Mesothelial cell of epicardium (in vitro differentiated cells): ENCODE measurements at places on chromosomes 1 and 21. TPM values are rescaled to one million over a fixed set of nuclear protein-coding genes. Genes with fewer than 3 reads are reported as not detected.

DNA sequence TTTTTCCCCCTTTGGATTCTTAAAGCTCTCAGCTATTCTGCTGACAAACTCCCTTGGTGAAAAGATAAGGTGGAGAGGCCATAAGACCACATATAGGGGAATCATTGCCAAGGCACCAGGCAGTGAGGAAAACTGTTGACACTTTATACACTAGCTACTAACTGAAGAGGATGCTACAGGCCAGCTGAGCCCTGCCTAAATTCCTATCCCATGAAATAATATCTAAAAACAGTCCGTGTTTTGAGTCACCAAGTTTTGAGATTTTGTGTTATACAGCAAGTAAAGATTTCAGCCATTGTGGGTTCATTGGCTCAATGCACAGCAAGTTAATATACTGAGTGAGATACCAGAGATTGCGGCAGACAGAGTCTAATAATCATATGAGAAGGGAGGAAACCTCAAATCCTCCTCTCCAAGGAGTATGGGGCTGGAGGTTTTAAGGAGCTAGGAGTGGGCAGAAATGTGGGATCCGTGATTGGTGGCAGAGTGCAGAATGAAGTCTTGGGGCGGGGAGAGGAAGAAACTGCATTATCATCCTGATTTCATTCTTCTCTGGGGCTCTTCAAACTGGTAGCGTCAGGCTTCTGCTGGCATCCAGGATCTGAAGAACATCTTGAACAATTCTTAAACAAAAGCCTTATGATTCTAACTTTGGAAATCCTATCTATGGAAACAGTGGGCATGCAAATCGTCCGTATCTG is 9.2 kb downstream of the CLDN8 start:
- no peak overlapping the region for H3K27ac ChIP-seq
- H3K4me3 ChIP-seq, result no peak overlapping the region
- H3K36me3 ChIP-seq, result no peaks in the 10 kb centered on the region
- H3K4me1 ChIP-seq, result peaks cover 3% of the 10 kb centered on the region
- no peak for DNase-seq

The OR6F1 gene
- not detected in 3 replicates for total RNA-seq

- H3K4me3 ChIP-seq, result no peak overlapping the region
- DNase-seq, result no peak
- no peaks in the 10 kb centered on the region for H3K4me1 ChIP-seq
- H3K27ac ChIP-seq, result no peak overlapping the region
- H3K27me3 ChIP-seq, result peaks cover 22% of the 10 kb centered on the region
These were observed 181.9 kb downstream of the ZSCAN20 start for GRCh38 chr1:33654267-33654834.

DNA sequence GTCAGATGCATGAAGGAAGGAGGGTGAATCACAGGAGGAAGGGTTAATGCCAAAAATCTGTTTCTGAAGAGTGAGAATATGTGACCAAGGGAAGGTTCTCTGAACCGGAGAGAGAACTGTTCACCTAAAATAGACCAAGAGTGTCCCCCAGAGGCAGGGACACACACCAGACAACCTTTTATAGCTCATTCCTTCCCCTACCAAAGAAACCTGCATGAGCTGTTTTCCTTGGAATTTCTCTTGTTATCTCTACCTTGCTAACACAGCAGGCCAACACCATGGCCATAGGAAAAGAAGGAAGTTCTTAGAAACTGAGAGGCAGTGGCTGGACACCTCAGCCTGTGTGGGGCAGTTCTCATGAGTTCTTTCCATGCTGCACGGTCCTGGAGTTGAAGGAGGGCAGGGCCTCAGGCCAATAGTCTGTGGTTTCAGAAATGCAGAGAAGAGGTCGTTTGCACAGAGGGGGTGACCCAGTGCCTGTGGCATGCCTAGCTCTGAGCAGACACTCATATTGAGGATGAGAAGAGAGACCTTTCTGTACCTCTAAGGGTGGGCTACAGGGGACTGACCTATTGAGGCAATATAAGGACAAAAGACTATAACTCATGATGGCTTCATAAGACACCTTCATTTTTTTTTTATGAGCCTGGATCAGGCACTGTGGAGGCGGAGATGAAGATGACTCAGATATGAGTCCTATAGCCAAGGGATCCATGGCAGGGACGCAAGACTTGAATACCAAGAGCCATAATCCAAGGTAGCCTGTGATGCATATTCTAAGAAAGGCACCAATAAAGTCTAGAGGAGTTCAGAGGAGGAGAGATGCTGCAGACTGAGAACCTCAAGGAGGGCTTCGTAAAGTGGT is 39.4 kb downstream of the IGFN1 start:
- H3K27me3 ChIP-seq, result no peaks in the 10 kb centered on the region
- no peaks in the 10 kb centered on the region for H3K4me1 ChIP-seq
- no peak overlapping the region for H3K27ac ChIP-seq

GRCh38 chr1:30930631-30931173 is 22.1 kb upstream of the SDC3 start:
- H3K27ac ChIP-seq, result peak overlapping the region; percentile 90
- no peaks in the 10 kb centered on the region for H3K27me3 ChIP-seq
- H3K4me1 ChIP-seq, result peaks cover 28% of the 10 kb centered on the region
- no peak overlapping the region for H3K4me3 ChIP-seq
- peaks cover 21% of the 10 kb centered on the region for H3K36me3 ChIP-seq

GRCh38 chr1:149931212-149931790 is 3.7 kb upstream of the SF3B4 start:
- DNase-seq, result no peak
- peaks cover 29% of the 10 kb centered on the region for H3K36me3 ChIP-seq
- no peaks in the 10 kb centered on the region for H3K27me3 ChIP-seq
- no peak overlapping the region for H3K27ac ChIP-seq

- H3K4me3 ChIP-seq, result no peak overlapping the region
- H3K27ac ChIP-seq, result no peak overlapping the region
- H3K4me1 ChIP-seq, result no peaks in the 10 kb centered on the region
- no peak for DNase-seq
- H3K36me3 ChIP-seq, result peaks cover 3% of the 10 kb centered on the region
These were observed 282.2 kb downstream of the RYR2 start for GRCh38 chr1:237324226-237324625.

The PTPRC gene
- total RNA-seq, result not detected in 3 replicates

DNA sequence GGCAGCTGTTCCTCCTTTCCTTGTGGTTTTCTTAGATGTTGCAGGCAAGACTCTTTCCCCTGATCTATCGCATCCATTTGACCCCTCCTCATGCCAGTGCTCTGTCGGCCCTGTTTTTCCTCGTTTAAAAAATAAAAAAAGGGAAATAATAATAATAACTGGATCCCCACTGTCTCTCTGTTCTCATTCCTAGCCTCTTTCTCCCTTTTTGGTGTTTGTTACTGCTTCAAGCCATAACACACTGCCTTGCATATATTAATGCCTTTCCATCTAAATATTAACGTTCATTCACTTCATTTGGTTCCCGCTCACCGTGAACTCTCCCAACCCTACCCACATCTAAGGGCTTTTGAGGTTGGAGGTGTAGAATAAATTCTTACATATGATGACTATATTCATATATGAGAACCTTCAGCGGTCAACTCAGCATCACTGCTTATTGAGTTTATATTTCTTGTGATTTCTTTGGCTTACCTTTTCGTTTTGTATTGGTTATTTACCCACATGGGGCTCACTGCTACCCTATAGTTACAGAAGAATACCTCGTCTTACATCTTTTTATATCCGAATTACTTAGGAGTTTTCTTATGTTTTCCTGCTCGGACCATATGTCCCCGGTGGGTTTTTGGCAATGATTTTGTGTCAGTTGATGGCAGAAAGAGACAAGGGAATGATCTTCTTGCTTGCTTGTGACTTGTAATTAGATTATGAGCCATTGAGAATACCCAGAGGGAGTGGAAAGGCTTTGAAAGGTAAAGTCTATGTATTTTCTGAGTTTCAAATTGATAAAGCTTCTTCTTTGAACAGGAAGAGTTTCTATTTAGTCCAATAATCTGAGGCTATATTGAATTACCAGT is 805 bp downstream of the ATG4C start:
- H3K27ac ChIP-seq, result no peak overlapping the region
- H3K4me3 ChIP-seq, result no peak overlapping the region
- H3K27me3 ChIP-seq, result no peaks in the 10 kb centered on the region
- H3K4me1 ChIP-seq, result no peaks in the 10 kb centered on the region
- DNase-seq, result no peak
- no peaks in the 10 kb centered on the region for H3K36me3 ChIP-seq

DNA sequence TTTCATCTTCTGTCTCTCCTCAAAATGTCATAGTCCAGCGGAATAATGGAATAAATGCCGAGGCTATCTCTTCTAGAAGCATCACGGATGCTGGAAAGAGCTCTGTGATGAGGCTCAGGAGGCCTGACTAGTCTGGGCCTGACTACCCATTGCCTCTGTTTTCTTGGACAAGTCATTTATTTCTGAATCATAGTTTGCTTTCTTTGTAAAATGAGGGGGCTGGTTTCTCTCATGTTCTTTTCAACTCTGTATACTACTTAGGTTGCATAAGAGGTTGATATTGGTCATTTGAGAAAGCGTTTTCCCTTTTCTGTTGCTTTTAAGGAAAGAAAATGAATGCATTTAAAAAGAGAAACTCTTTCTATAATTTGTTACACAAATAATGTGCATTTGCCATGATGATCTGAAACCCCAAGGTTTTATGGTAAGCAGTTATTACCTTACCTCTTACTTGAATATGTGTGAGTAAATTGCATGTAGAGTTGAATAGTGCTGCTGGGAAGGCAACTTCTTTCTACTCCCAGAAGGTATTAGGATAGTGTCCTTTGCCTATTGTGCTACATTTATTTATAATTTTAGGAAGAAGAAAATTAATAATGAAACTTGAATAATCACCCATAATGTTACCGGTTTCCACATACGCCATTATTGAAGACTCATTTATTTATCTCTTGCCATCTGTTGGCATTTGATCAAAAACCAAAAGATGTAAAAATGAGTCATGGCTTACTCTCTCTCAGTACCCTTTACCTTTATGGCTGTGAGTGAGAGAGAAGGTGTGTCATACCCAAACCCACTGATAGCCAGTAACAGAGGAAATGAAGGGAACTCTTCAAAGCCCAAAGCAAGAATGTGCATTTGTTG is 179.1 kb downstream of the FASLG start:
- H3K4me1 ChIP-seq, result no peaks in the 10 kb centered on the region
- no peak overlapping the region for H3K4me3 ChIP-seq
- DNase-seq, result no peak
- no peak overlapping the region for H3K27ac ChIP-seq
- no peaks in the 10 kb centered on the region for H3K36me3 ChIP-seq
